ENCODE measurements at places on chromosomes 6 and 20.

DNA sequence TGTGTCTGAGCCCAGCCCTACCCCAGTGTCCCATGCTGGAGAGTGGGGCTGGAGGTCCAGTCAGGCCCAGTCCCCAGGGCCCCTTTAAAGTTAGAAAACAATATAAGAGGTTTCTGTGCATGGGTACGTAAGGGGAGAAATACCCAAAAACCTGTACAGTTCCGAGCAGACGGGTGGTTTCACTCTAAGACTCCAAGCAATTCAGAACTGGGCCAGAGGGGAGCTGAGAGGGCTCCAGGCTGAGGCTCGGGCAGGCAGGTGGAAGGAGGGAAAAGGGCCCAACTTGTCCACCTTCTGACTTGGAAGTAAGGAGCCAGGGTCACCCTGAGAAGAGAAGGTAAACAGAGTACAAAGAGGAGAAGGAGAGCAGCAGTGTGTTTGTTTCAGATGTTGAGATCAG is 296.0 kb downstream of the CDH4 start:
- no peak for DNase-seq

DNA sequence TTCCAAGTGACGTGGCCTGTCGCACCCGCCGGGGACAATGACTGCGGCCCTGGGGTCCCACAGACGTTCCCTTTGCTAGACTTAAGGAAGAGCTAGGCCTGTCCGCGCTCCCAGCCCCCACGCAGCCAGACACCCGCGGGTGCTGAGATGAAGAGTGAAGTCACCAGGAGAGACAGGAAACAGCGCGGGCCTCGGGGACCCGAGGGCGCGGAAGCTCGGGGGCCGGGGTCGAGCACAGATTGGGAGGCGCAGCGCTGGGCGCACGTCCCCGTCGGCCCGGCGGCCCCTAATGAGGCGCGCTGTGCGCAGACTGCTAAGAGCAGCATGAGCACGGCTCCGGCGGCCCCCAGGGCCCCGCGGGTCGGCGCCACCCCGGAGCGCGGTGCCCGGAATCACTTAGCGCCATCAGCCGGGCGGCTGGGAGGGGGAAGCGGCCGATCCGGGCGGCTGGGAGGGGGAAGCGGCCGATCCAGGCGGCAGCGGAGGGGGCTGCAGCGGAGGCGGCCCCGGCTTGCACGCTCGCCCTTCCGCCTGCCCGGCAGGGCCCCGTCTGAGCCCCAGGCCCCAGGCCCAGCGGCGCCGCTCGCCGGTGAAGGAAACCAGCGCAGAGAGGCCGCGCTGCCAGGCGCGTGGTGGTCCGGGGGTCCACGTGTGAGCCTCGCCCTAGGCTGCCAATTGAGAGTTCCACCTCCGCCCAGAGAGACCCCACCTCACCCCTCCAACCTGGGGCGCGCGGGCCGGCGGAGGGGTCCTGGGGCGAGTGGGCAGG is 8.3 kb upstream of the AVP start:
- peak; percentile 36 for DNase-seq

- peak; percentile 31 for DNase-seq
Measured at GRCh38 chr6:149154261-149154821, 163.2 kb upstream of the TAB2 start.

DNA sequence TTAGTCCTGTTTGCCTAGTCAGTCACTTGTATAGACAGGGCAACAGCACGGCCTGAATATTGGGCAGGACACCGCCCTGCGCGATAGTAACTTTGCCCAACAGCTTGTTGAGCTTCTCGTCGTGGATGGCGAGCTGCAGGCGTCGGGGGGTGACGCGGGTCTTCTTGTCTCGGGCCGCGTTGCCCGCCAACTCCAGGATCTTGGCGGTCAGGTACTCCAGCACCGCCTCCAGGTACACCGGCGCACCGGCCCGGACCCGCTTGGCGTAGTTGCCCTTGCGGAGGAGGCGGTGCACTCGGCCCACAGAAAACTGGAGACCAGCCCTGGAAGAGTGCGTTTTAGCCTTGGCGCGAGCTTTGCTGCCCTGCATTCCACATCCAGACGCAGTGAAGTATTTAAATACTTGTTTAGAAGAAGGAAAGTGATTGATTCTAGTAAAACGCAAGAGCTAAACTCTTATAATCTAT is 92.8 kb upstream of the BTN3A2 start:
- no peak for DNase-seq

DNA sequence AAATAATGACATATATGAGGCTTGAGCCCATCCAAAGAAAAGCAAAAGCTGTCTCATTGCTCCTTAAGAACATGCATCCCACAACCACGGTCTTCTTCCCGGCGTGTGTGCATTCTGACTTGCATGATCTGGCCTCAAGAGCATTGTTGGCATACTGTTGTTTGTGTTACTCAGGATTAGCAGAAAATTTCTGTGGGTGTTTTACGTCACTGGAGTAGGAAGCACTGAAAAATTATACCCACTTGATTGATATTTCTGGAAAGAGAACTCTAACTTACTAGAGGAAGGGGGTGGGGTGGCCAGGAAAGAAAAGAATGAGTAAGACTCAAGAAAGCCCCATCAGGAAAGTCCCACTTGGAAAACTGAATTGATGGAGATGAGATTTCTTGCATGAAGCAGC is 326.2 kb upstream of the PRDM1 start:
- no peak for DNase-seq

DNA sequence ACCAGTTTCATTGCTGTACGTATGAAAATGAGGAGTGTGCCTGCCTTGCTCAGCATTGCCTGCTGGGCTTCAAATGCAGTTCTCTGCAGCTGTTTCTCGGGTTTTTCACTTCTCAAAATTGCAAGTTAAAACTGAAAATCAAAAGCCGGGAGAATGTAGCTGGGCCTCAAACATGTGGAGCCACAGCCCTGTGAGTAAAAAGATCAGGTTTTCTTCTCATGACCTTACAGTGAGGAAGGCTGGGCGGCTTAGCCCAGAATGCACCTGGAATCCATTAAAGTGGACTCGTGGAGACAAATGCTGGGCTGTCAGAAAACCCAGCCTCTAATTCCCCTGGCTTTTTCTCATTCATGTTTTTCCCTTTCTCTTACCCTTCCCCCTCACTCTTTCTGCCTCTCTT is 34.4 kb downstream of the DSE start:
- DNase-seq: no peak

- DNase-seq: no peak
Measured at GRCh38 chr6:121335087-121336008, 1.1 kb upstream of the TBC1D32 start.

DNA sequence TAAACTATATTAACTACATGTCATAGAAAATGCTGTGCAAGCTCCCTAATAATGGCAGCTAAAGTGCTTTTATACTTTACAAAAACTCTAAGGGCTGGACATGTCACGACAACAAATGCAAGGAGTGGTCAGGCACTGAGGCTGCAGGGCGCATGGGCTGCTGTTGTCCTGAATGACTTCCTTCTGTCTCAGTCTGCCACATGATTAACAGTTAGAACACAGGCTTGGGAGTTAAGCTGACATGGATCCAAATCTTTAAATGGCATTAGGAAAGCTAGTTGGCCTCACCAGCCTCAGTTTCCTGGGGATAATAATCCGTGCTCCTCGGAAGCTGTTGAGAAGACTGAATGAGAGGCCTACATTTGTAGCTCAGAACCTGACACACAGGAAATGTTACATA is 57.4 kb downstream of the PREP start:
- no peak for DNase-seq

All from CD4-positive, alpha-beta T cell treated with Interleukin-12 subunit alpha and Interleukin-12 subunit beta, for 1 hour (primary cell).